NCI-H460 (cell line): ENCODE measurements at places on chromosomes 11 and 22. TPM values are rescaled to one million over a fixed set of nuclear protein-coding genes. Genes with fewer than 3 reads are reported as not detected.

DNA sequence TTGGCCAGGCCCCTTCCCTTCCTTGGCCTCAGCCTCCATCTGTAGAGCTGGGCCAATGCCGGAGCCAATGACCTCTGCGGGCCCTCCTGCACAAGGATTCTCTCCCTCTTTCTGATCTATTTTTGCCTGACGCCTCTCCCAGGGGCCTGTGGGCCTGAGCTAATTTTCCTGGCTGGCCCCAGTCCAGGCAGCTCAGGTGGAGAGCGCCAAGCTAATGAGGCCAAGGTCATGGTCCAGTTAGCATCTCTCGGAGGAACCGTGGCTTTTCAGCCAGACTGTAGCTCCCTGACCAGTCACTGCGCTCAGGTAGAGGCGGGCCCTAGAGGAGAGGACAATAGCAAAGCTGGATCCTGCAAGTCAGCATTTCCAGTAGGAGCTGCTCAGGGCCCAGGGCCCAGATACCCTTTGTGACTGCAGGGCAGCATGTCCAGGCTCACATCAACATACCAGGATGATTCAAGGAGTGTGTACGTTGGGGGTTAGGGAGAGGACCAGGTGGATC is 43.5 kb downstream of the APOL3 start:
- DNase-seq: no peak

DNA sequence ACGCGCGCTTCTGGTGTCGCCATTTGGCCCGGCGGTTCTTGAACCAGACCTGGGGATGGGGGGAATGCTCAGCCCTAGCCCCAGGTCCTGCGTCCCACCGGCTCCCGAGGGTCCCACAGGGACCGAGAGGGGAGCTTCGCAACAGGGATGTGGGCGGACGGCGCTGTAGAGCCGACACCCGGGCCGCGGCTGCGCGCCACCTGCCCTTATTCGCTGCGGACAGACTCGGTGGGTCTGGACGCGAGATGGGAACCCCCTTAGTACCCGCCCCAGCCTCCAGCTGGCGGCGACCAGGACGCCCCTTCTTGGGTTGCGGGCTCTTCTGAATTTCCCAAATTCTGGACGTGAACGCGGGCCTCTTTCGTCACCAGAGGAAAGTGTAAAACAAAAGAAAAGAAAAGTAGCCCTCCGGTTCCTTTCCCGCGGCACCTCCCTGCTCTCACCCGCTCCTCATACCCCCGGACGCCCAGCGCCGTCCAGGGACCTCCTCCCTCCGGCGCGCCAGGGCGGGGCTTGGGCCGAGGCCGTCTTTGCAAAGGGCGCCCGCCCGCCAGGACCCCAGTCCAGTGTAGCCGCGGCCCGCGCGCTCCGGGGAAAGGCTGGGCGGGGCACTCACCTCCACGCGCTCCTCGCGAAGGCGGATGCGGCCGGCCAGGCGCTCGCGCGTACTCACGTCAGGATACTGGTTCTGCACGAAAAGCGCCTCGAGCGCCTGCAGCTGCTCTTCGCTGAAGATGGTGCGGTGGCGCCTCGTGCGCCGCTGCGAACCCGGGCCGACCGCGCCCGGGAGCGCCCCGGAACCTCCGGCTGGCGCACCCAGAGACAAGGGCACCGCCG is 827 bp downstream of the GSC2 start:
- no peak for DNase-seq

DNA sequence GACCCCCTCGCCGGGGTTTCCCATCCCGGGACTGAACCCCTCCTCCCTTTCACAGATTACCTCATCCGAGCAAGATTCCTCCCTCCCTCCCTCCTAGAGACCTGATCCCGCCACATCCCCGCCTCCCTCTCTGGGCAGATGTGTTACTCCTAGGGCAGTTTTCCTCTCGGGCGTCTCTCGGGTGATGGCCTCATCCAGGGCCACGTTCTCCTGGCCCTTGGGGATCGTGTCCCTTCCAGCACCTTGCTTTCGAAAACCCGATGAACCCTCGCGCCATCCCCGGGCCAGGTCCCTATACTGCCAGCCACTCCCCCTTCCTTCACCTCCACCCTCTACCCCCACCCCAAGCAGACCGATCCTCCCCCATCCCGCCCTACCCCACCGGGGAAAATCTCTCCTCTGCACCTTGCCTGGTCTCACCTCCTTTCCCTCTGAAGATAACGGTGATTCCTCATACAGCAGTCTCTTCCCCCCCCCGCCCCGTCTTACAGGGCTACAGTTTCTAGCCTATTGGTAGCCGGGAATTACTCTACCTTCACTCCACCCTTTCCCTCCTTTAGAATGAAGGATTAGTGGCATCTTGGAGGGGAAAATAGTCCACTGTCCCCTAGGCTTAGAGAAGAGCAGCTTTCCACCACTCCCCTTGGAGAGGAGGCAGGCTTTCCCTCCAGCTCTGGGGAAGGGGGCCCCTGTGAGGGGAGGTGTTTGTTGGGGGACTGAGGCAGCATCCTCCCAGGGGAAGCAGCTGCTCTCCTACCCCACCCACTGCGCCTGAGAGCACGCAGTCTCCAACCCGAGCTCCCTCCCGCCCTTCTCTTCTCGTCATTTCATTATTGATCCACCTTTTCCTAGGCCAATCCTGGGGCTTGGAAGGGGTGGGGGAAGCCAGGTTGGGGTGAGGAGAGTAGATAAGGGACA is 1.2 kb downstream of the KMT2A start:
- DNase-seq: no peak

DNA sequence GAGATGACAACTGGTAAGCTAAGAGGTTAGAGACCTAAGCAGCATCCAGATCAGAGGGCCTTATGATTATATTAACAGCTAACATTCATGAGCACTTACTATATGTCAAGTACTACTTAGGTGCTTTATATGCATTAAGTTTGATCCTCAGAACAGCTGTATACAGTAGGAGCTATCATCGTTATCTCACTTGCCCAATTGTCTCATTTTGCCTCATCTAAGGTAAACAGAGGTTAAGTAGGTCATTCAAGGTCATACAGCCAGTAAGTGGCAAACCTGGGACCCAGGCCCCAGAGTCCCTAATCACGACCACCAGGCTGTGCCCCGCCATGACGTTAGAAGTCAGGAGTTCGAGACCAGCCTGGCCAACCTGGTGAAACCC is 4.6 kb upstream of the POLR3H start:
- DNase-seq: no peak

Gene CYP2D6
- total RNA-seq: 0.17 and 0.59 TPM in 2 replicates

Gene GAB4
- total RNA-seq: not detected in 2 replicates

Gene PRRG4
- 0.49 and 0.64 TPM in 2 replicates for total RNA-seq
